ENCODE measurements at places on chromosomes 4 and X.
A peak's percentile ranks its signal among the peaks of the same experiment; 100 is the strongest.

- no peak for DNase-seq
Observed at GRCh38 chr4:71732706-71733105, 51.2 kb downstream of the GC start.

GRCh38 chr4:5999830-6000365 is 18.3 kb downstream of the C4orf50 start:
- no peak for DNase-seq

DNA sequence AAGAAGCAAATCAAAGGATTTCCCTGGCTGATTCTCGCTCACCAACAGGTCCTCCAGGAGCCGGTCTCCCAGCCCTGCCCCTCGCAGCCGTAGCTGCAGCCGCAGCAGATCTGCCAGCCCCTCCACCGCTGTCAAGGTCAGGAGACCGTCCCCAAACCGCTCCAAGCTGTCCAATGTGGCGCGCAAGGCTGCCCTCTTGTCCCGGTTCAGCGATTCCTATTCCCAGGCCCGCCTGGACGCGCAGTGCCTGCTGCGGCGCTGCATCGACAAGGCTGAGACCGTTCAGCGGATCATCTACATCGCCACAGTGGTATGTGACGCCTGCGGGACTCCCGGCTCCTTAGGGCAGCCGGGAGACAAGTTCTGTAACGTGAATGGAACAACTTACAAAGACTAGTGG is 25.6 kb downstream of the SPATA18 start:
- no peak for DNase-seq

GRCh38 chrX:100424012-100424411 is 13.9 kb upstream of the PCDH19 start:
- DNase-seq = no peak

- DNase-seq = no peak
Observed at GRCh38 chrX:150316564-150316963, 46.6 kb upstream of the MAMLD1 start.

DNA sequence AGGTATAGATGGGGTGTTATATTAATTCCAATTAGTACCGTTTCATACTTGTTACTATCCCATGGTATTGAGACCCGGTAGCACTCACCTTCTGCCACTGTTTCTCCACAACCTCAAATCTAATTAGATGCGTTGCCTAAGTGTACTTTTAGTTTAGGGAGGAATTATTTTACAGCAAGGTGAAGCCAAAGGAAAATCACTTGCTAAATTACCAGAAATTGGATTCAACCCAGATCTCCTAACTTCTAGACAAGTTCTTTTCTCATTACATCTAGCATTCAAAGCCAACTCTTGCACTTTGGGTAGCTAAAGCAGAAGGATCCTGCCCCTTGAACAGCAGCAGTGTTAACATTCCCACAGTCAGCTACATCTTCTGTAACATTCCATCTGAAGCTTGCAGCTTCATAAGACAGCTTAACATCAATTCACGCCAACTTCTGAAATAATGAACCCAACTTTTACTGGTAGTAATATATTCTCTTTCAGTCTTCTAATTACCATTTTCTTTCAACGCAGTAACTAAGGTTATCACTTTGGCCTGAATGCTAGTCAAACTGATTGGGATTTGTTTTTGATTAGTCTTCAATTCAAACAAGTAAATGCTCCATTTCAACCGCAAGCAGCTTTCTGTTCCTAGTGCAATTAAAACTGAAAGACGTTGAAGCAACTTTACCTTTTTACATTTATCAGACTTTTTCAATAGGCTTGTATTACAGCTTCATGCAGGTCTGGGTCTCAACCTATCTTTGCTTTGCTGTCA is 934 bp upstream of the SEC31A start:
- no peak for DNase-seq

- DNase-seq = no peak
Observed at GRCh38 chr4:1208266-1208961, 36.0 kb upstream of the SPON2 start.

DNA sequence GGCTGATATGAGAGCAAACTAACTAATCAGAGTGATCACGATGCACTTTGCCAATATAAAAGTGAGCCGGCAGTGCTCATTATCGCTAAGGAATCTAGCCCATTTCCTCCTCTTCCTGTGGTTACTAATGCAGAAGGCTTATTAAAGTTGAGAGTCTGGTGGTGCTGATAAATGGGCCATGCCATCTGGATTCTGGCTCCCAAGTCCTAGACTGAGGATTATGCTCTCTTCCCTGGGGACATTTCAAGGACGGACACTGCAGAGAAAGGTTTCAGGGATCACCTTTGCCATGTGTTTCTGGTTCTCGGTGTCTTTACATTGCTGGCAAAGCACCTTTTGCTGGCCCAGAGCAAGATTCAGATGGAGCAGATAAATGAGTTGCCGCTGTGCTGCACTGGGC is 85.3 kb downstream of the RTL5 start:
- no peak for DNase-seq

GRCh38 chr4:66767442-66767841 is 777.9 kb downstream of the CENPC start:
- DNase-seq = no peak

- peak; percentile 51 for DNase-seq
Observed at GRCh38 chr4:11471618-11472017, 42.9 kb upstream of the HS3ST1 start.

DNA sequence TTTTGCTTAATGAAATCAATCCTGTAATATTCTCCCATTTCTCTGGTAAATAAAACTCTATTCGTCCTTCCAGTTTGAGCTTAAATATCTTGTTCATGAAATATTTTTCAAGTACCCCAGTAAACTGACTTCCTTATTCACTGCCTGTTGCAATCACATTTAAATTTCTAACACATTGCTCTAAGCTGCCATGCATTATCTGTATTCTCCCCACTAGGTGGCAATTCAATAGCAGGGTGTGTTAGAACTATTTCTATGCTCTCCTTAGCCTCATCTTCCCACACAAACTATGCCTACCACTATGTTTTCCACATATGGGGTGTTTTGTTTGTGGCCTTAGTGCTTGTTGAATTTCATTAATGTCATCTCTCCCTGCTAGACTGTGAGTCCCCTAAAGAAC is 377.1 kb upstream of the HS3ST1 start:
- no peak for DNase-seq

DNA sequence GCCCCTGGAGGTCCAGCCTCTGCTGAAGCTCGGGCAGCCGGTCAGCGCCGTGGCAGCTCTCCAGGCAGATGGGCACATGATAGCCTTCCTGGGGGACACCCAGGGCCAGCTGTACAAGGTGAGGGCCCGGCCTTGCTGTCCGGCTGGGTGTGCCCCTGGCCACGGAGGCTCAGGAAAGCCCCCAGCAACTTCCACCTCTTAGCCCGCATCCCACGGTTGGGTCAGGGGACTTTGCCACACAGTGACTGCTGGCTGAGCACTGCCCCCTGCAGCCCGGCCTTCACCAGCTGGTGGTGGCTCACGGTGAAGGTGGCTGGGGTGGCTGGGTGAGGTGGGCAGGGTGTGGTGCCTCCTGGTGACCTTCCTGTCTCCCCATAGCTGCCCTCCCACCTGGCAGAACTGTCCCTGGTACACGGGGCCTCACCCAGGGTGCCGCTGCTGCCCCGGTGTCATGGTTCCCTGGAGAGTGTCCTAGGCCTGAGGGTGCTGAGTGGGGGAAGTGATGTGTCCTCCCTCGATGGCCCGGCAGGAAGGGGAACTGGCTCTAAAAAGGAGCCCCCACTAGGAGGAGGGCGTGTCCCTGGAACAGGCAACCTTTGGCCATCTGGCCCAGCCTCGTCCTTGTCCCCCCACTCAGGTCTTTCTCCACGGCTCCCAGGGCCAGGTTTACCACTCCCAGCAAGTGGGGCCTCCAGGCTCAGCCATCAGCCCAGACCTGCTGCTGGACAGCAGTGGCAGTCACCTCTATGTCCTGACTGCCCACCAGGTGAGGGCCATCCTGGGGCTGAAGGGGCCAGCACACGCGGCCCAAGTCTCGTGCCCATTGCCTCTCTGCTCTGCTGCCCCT is 4.5 kb downstream of the PLXNB3 start:
- no peak for DNase-seq

DNA sequence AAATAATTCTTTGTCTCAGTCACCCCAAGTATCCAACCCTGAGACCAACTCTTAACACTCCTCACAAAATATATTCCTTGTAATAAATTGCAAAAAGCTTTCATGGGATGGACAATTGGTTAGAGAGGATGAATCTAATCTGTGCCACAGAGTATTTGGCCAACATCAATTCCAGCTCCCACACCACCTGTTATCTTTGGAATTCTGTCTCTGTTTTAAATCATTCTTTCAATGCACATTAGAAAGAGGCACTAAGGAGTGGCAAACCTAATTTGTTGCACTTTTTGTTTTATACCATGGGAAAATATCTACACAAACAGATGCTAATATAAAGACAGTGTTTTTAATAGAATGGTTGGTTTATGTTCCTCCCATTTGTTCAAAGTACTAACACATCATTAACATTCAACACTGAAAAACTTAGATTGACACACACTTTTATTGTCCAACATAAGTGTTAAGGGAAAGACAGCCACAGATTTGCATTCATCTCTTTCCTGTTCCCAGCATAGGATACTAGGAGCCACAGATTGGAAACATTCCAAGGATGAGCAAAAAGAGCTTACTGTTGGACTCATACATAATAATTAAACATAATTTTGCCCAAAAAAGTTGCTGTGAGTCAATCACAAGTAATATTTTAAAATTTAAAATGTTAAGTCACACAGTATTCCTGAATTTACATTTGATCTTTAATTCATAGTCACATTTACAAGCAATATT is 116.4 kb downstream of the PPA2 start:
- DNase-seq = no peak

GRCh38 chr4:102862016-102862415 is 6.8 kb upstream of the CISD2 start:
- no peak for DNase-seq

DNA sequence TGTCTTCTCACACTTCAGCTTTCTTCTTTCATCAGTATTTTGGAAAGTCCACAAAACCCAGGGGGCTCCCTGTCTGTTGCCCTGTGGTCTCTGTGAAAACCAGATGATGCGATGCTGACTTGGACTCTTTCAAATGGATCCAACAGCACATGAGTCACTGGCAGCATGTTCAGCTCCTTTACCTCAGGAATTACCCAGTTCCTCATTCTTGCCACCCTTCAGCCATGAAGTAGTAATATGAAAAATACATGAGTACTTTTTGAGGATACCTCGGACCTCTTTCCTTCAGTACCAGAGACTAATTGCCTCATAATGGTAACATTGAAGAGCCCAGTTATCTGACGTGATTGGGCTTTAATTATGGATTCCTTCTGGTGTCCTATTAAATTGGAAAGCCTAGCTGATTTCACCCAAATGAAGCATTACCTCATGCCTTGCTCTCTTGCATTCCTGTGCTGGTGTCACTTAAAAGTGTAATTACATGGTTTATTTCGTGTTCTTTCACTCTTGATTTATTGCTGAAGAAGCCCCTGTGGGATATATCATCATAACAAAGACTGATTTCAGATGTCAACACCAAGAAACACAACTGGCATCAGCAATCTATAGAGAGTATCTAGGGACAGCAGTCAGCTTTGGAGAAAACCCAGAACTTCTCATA is 63.4 kb downstream of the NFKB1 start:
- DNase-seq = peak; percentile 48

GRCh38 chr4:2497931-2498330 is 29.0 kb downstream of the RNF4 start:
- DNase-seq = no peak

GRCh38 chr4:76584241-76585152 is 149.5 kb downstream of the SHROOM3 start:
- DNase-seq = no peak

DNA sequence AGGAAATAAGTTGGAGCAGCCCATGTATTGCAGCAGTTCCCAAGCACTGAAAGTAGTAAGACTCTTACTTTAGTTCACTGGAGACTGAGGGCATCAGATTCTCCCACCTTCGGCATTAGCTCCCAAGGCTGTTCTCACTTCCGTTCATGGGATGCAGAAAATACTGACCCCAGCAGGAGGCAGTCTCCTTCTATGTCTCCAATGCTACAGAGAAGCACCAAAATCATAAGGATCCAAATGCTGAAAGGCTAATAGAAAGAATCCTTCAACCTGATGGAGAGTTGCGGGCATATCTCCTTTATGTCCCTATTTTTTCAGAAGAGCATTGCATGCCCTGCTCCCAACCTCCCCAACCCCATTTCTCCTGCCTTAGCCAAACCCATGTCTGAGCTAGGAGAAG is 32.4 kb downstream of the ADH7 start:
- DNase-seq = no peak

DNA sequence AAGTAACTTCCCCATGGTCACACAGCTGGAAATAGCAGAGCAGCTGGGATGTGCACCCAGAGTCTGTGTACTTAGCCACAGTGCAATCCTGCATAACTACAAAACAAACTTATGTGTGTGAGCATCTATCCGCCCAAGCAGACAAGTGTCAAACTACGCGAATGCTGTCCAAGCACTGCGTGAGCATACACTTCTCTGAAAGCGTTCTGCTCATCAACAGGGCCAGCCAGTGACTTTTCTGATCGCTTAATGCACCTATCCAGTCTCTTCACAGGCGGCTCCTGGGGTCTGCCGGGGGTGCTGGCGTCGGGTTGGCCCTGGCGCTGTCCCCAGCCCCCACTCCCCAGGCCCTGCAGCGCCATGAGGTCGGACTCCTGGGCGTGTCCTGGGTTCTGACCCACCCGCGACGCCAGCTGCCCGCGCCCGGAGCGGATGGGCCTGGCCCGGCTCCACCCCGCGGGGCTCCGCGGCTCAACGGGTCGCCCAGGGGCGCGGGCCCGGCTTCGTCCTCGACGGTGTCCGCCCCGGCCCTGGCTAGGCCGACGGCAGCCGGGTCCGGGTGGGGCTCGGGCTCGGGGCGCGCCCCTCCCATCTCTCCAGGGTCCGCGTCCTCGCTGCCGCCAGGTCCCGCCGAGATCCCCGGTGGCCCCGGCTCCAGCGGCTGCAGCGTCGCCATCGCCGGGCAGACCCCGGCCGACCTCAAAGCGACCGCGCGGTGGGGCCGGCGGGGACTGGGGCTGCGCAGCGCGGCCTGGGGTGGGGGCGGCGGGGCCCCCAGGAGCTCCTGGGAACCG is 1.3 kb upstream of the ZNF141 start:
- DNase-seq = no peak

- DNase-seq = no peak
Observed at GRCh38 chrX:21873063-21873775, 17.4 kb downstream of the YY2 start.

DNA sequence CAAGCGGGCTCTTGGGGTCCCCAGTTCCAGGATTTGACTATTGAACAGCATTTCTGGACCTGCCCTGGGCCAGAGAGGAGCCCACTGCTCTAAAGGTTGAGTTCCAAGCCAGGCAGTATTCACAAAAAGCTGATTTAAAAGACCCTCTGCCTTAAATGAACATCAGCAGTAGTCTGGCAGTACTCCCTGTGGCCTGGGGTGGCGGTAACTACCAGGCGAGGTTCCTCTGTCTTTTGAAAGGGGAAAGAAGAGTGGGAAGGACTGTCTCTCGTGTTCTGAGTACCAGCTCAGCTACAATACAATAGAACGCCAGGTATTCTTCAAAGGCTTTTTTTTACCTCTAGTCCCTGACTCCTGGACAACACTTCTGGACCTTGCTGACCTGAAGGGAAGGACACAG is 456.4 kb upstream of the TEX13C start:
- no peak for DNase-seq

Data from activated CD4-positive, alpha-beta T cell treated with anti-CD3 and anti-CD28 coated beads, Interleukin-2, amount 50 U/mL, for 24 hours (primary cell).